SJSA1 (cell line): ENCODE measurements at places on chromosomes 4 and X.
A peak's percentile ranks its signal among the peaks of the same experiment; 100 is the strongest.

DNA sequence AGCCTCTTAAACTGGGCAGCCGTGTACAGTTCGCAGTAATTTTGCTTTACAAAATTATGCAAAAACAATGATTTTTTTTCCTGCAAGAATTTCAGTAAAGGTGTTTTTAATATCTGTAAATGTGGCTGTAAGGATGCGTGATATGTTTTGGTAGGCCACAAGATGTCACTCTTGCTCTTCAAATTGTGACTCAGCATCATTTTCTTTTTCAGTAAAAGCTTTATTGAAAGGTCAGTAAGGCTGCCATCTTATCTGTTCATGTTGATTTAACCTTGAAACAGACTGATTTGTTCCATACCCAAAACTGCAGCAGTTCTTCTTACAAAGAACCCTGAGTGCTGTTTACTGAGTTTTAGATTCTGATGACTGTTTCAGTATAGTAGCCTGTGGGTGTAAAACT is 39.9 kb downstream of the TXLNG start:
- DNase-seq: peak; percentile 23

DNA sequence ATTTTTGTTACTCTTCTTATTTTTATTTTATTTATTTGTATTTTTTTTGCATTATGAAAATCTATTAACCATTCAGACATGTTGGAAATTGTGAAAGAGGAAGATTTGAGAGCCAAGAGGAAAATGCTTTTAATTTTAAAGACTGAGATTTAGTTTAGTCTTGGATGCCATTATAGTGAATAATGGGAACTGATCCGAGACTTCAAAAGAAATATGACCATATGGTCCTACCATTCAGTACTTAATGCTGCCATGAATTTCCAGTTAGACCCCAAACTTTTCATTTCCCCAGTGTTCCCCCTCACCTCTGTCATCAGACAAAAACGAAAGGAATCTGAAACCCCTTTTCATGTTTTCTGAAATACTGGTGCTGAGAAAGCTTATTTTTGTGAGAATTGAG is 95.5 kb downstream of the TENM3 start:
- DNase-seq: no peak

DNA sequence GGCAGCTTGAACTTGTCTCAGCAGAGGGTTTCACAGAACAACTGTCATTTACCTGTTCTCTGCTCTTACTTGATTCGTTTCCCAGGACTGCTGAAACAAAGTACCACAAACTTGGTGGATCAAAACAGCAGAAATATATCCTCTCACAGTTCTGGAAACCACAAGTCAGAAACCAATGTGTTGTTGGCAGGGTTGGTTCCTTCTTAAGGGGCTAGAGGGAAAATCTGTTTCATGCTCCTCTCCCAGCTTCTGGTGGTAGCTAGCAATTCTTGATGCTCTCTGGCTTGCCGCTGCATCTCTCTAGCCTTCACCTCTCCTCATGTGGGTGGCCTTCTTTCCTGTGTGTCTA is 4.7 kb downstream of the TLR8 start:
- DNase-seq: no peak

GRCh38 chr4:139686130-139686529 is 20.5 kb downstream of the MGST2 start:
- DNase-seq: no peak

- DNase-seq: no peak
Measured at GRCh38 chrX:39985071-39985470, 112.7 kb downstream of the BCOR start.

- DNase-seq: no peak
Measured at GRCh38 chr4:106496061-106496460, 127.5 kb upstream of the GIMD1 start.

- no peak for DNase-seq
Measured at GRCh38 chr4:119659576-119659975, 31.0 kb upstream of the PDE5A start.

- DNase-seq: no peak
Measured at GRCh38 chr4:33316033-33316432, 2595.9 kb downstream of the PCDH7 start.

- no peak for DNase-seq
Measured at GRCh38 chrX:40068048-40068447, 29.7 kb downstream of the BCOR start.

GRCh38 chr4:179738822-179739221 is 2296.6 kb upstream of the AGA start:
- no peak for DNase-seq

DNA sequence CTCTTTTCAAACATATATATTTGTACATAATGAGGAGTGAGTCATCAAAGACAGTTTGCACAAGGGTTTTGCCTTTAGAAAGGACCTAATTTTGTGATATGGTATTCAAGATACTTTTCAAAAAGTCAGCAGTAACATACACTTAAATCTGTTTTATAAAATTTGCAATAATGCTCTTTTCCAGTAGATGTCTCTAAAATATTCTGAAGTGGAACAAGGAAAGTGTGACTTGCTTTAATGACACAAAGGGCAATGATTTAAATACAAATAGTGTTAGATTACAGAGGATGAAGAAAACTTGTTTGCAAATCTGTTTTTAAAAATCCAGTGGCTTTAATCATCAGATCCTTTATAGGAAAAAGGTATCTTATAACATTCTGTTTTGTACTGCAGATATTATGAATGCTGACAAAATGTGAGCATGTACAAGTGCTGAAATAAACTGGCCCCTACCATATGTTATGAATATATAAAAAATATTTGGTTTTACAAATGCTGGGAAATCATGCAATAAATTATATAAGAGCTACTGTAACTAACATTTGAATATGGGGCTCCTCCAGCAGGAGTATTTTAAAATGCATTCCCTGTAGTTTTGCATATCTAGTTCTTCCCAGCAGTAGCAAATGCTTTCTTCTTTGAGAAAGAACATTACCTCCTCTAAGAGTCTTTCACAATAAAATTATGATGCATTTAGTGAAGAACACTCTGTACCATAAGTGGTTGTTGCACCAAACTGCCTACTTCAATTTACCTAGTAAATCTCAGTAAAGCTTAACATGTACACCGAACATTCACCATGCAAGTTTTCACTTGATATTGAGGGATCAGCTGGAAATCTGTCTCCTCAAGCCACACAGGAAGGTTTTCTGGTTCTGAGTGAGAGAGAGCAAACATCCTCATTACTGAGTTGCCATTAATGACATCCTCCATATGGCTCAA is 20.2 kb downstream of the MMRN1 start:
- no peak for DNase-seq
